T1000 (cell line): ENCODE measurements at places on chromosomes 2 and 18.

GRCh38 chr2:38835015-38835601 lies 40.6 kb downstream of the DHX57 start:
- no peak for DNase-seq

GRCh38 chr18:41922841-41923240 lies 32.2 kb upstream of the PIK3C3 start:
- no peak for DNase-seq

DNA sequence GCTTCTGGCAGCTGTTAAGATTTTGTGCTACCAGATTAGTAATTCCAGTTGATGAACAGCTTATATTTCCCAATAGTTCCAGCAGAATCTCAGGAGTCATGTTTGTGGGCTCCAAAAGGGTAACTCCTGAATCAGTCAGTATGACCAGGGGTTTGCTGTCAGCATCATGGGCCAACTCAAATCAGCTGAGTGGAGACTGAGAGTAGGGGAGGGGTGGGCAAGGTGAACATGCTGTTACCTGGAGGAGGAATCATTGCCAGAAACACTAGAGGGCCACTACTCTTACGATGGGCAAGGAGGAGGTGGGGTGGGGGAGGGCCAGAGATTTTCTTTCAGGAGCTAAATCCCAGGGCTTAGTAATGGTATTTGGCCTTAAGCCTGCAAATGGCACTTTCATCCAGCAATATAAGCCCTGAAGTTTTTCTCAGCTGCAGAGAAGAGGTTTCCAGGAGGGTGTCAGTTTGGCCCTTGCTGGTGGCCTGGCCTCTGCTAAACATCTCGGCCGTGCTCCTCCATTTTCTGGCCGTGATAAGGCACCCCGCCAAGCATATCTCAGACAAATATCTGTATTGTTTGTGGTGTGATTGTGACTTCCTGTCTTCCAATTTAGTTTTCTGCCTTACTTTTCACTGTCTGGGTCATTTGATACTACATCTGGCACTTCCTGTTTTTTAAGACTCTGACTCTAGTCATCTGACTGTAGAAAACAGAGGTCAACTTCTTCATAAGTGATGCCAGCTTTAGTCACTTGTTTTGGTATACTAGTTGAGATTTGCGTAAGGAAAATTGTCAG lies 120.5 kb upstream of the CXCR4 start:
- DNase-seq, result no peak

- DNase-seq, result no peak
These were observed 38.4 kb upstream of the GMCL1 start for GRCh38 chr2:69791045-69791444.

DNA sequence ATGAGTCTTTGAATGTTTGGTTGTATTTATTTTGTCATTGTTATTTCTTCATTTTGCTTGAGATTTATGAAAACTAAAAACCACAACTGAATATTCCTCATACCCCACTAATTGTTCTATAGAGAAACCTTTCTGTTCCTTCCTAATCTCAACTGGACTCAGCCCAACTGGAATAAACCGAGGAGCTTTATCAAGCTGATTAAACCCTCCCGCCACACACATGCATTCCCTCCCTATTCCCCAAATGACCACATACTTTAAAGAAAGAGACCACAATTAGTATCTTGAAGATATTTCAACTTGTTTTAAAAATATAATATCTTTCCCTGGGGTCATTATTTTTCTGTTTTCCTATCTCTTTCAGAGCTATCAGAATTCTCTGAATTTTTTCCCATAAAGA lies 107.5 kb downstream of the OSR1 start:
- DNase-seq, result no peak

GRCh38 chr2:215624423-215624829 lies 188.6 kb upstream of the FN1 start:
- no peak for DNase-seq
